Cardiac septum (tissue), 1 donor: ENCODE measurements at places on chromosomes 7 and 10. TPM values are rescaled to one million over a fixed set of nuclear protein-coding genes. Genes with fewer than 3 reads are reported as not detected.

Gene GIMAP4
- total RNA-seq = 18.2 TPM

- DNase-seq = no peak
These were observed 225.5 kb downstream of the SFMBT2 start for GRCh38 chr10:7185367-7185690.

DNA sequence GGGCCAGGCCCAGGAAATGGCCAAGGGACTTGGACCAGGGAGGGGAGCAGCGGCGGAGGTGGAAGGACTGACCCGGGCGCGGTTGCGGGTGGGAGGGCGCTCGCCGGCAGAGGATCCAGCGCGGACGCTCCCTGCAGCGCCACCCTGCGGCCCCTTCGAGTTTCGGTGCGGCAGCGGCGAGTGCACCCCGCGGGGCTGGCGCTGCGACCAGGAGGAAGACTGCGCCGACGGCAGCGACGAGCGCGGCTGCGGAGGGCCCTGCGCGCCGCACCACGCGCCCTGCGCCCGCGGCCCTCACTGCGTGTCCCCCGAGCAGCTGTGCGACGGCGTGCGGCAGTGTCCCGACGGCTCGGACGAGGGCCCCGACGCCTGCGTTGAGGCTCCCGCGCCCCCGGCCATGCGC is 16.8 kb upstream of the ZNF467 start:
- DNase-seq = peak; percentile 88

Gene HMX3
- total RNA-seq = not detected

Gene UCN3
- total RNA-seq = not detected

GRCh38 chr7:137755427-137755826 is 91.3 kb downstream of the DGKI start:
- no peak for DNase-seq

Gene TBL2
- 13.6 TPM for total RNA-seq

- DNase-seq = no peak
These were observed 139.2 kb downstream of the ELMO1 start for GRCh38 chr7:37309493-37309892.

Gene PDGFA
- 38.9 TPM for total RNA-seq

- no peak for DNase-seq
These were observed 203.1 kb downstream of the TFEC start for GRCh38 chr7:115827305-115828045.

DNA sequence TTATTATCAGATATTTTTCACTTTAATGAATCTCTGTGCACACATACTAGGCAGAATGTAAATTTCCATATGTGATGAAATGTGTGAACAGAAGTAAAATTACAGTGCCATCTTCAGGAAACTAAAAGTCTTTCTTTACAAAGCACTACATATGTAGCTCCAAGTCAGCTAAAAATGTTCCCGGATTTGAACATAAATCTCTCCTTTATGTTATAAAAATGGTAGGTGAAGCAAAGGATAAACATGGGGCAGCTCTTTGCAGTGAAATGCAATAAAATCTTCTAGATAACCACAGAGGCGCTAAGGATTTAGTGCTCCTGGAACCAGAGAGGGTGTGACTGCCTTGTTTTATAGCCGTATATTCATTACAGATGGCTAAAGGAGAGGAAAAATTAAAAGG is 104.9 kb upstream of the C7orf33 start:
- no peak for DNase-seq

- no peak for DNase-seq
These were observed 35.6 kb downstream of the PRPS1L1 start for GRCh38 chr7:17991866-17992648.

DNA sequence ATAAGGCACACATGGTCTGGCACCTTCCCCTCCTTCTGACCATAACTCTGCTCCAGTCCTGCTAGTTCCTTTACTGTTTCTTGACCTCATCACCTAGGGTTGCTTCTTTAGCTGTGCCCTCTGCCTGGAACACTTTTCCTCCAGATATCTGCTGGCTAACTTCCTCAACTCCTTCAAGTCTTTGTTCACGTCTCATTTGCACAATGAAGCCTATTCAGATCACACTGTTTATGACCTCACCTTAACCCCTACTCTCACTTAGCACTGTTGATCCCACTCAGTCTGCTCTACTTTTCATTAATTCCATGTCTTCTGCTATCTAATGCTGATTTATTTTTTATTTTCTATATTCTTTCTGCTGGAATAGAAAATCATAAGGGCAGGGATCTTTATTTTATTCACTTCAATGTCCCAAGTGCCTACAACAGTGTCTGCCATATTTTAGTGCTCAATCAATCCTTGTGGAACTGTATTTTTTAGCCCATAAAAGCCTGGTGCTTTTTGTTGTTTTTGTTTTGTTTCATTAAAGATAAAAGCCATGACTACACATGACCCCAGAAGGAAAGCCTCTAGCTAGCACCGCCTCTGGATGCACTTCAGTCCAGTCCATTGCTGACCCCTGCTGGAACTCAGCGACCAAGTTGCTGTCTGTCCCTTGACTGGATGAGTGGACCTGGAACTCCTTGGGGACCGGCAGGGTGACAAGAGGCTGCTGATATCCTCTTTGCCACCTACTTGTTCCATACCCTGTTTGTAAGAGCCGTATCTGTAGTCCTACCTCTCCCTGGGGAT is 12.3 kb downstream of the KLF14 start:
- DNase-seq = no peak

Gene WDR86
- not detected for total RNA-seq

DNA sequence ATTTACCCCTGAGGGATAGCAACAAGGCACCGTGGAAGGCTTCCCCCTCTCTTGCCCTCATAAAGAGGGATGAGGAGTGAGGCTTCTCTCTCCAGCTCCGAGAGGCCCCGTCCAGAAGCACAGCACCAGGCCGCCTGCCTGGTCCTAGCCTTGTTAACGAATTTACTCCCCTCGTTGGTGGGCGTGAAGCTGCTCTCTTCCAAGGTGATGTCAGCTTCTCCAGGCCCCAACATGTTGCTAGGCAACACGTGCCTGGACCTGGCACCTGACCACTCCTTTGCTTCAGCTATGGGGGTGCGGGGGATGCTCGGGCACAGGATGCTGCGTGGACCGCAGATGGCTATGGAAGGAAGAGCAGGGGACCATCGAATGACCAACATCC is 135.2 kb upstream of the MGMT start:
- no peak for DNase-seq

GRCh38 chr7:2115760-2116447 is 116.8 kb downstream of the MAD1L1 start:
- DNase-seq = peak; percentile 84

GRCh38 chr7:149071641-149072437 is 18.7 kb downstream of the ZNF786 start:
- peak; percentile 76 for DNase-seq

Gene ZNF804B
- 0.05 TPM for total RNA-seq

GRCh38 chr10:73205890-73206289 is 38.0 kb downstream of the FAM149B1 start:
- DNase-seq = no peak

Gene SLC39A12
- total RNA-seq = not detected

Gene BMPER
- total RNA-seq = 1.9 TPM

Gene UPK3B
- 0.38 TPM for total RNA-seq

DNA sequence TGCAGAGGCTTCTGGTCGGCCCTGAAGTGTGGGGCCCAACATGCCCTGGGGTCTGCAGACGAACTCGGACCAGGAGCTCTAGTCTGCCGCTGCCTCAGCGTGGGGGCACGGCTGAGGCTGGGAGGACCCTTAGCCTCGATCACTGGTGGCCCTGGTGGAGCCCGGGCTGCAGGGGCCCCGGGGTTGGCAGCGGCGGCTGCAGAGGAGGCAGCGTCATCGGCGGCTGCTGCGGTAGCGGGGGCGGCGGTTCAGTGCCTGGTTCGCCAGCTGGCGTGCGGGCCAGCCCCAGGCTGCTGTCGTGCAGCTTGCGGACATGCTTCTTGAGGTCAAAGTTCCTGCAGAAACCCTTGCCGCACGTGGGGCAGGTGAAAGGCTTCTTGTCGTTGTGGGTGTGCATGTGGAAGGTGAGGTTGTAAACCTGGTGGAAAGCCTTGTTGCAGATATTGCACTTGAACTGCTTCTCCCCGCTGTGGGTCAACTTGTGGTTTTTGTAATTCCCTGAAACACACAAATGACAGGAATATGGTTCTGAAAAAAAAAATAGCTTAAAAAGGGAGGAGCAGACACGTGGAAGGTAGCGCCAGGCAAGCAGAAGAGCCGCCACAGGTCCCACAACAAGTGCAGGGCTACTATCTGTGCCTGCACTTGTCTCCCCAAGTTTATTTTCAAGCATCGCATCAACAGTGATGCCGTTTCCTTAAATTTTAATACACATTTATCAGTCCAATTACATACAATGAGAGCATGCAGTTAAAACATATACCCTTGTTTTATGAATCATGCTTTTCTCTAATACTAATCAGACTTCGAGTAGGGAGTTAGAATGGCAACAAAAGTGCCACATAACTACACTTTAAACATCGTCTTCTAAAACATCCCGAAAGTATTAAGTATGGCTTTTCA is 2.4 kb downstream of the FEZF1 start:
- no peak for DNase-seq

DNA sequence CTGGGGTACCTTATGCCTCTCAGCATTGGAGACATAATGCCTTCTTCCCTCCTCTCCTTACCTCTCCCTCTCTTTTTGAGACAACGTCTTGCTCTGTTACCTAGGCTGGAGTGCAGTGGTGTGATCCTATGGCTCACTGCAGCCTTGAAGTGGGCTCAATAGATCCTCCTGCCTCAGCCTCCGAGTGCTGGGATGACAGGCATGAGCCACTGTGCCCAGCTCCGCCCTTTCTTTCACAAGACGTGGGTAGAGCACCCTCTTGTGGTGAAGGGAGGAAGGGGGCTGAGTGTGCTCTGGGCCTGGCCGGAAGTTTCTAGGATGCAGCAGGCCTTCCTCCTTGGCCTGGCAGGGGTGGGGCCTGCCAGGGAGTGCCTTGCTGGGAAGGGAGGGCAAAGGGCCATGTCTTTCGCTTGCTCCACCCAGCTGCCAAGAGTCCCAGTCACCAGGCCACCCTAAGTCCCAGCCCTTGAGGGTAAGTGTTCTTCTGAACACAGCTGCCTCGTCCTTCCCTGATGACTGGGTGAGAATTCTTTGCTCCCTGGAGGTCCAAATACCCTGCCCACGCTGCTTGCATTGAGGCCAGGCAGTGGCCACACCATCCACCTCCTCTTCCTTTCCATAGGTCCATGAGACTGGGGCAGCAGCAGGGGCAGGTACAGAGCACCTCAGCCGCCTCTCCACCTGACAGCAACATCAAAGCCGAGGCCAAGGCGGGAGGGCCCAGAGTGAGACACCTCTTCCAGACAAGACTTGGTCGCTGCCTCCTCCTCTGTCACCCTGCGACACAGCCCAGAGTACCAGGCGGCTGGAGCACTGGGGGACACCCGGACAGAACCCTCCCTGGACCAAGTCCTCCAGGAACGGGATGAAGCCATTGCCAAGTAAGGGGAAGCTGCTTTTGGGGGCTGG is 3.7 kb downstream of the ABHD11 start:
- peak; percentile 87 for DNase-seq

DNA sequence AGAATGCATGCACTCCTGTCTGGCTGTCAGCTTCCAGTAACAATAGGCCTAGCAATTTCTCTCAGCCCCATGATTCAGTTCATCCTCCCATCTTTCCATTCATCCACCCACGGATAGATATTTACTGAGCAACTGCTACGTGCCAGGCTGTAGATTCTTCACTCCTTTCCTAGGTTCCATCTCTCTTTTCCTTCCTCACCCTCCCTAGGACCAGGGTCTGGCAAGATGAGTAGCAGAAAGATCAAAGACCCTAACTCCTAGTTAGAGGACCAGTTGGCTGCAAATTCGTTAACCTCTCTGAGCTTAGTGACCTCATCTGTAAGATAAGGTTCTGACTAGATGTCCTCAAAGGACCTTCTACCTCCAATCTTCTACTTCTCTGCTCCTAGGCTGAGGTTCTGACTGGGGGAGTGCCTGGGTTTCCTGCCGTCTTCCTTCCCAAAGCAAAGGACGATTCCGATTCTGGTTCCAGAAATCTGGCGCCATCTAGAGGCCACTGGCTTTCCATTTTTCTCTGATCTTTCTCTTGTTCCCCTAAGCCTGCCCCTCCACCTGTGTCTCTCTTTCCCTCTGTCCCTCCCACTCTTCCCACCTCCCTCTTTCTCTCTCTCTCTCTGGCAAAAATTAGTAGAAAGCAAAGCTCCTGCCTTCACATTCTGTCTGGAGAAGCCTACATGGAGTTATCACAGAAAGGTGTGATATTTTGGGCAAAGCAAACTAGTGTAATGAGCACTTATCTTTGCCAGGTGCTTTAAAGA is 26.2 kb downstream of the TBATA start:
- no peak for DNase-seq

GRCh38 chr10:95240811-95241210 is 46.8 kb downstream of the ACSM6 start:
- no peak for DNase-seq

Gene CAMK2G
- 12.7 TPM for total RNA-seq

DNA sequence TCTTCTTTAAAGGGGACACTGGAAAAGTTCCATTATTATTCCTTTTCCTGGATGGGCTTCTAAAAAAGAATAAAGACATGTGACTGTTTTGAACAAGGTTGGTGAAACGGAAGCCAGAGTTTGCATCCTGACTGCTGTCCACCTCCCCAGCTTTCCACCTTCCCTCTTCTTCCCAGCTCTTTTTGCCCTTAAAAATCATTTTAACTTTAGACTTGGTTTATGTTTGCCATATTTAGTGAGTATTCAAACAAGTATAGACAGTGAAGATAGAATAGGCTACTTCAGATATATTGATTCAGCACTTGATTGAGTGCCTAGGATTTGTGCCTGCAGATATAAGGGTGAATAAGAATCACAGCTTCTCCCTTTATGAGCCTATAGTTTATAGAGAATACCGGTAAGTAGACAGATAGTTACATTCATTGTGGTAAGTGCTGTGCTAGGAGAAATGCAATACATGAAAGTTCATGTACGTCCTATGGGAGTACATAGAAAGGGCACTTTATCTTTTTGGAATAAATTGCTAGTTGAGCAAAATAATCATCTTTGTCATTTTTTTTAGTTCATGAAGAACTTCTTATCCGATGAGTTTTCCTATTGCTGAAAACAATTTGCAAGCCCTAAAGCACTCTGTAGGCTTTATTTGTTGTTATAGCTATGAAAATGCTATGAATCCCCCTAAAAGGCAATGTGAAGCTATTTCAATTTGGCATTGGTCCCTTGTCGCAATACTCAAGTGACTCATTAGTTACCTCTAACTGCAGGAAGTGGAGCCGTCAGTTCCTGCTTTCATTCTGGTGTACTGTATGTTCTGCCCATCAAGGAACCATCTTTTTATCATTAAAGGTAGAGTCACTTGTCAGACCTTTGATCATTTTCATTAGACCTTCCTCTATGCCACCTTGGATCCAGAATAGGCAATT is 57.2 kb upstream of the STRIP2 start:
- DNase-seq = no peak

DNA sequence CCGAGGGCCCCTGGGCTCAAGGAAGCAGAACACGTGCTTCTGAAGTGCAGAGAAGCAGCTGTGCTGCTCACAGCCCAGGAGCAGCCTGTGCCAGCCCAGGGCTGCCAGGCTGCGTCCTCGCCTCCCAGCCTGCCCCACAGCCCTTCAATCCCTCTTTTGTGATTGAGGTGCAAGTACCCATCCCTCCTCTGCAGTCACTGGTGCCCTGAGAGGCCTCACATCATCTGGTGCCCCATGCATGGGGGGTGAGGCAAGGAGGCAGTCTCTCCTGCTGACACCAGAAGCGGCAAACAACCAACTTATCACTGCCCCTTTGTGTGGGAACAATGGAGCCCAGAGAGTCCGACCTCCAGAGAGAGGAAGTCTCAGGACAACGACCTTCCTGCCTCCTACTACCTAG is 49.8 kb upstream of the FGFR2 start:
- no peak for DNase-seq
